ENCODE measurements at places on chromosomes 7 and 10. TPM values are rescaled to one million over a fixed set of nuclear protein-coding genes. Genes with fewer than 3 reads are reported as not detected.
A peak's percentile ranks its signal among the peaks of the same experiment; 100 is the strongest.

- no peak overlapping the region for H3K4me3 ChIP-seq
- no peaks in the 10 kb centered on the region for H3K4me1 ChIP-seq
- H3K36me3 ChIP-seq = no peaks in the 10 kb centered on the region
Observed at GRCh38 chr7:124192885-124193284, 160.0 kb upstream of the TMEM229A start.

- DNase-seq = no peak
- H3K36me3 ChIP-seq = peaks cover 8% of the 10 kb centered on the region
- peak overlapping the region; percentile 100 for H3K27ac ChIP-seq
Observed at GRCh38 chr10:93436591-93437085, 45.5 kb downstream of the MYOF start.

GRCh38 chr10:49711481-49711880, 32.0 kb downstream of the C10orf53 start:
- DNase-seq = no peak
- H3K4me1 ChIP-seq = no peaks in the 10 kb centered on the region
- no peak overlapping the region for H3K27ac ChIP-seq
- peaks cover 13% of the 10 kb centered on the region for H3K27me3 ChIP-seq
- no peaks in the 10 kb centered on the region for H3K36me3 ChIP-seq

GRCh38 chr10:70192326-70192968, 22.1 kb upstream of the SAR1A start:
- H3K4me3 ChIP-seq = no peak overlapping the region
- H3K36me3 ChIP-seq = peaks cover under 1% of the 10 kb centered on the region
- H3K27ac ChIP-seq = peak overlapping the region; percentile 75
- no peaks in the 10 kb centered on the region for H3K27me3 ChIP-seq
- H3K4me1 ChIP-seq = peaks cover 42% of the 10 kb centered on the region

GRCh38 chr10:131722121-131722520, 178.7 kb upstream of the PPP2R2D start:
- DNase-seq = no peak
- H3K27ac ChIP-seq = no peak overlapping the region
- no peaks in the 10 kb centered on the region for H3K27me3 ChIP-seq
- H3K36me3 ChIP-seq = no peaks in the 10 kb centered on the region
- no peak overlapping the region for H3K4me3 ChIP-seq

PRKAR2B gene
- total RNA-seq = 0.87 TPM

- no peaks in the 10 kb centered on the region for H3K36me3 ChIP-seq
- no peak for DNase-seq
- peak overlapping the region; percentile 92 for H3K27ac ChIP-seq
- no peak overlapping the region for H3K4me3 ChIP-seq
Observed at GRCh38 chr7:112086496-112087254, 119.5 kb downstream of the DOCK4 start.

Measured in chondrocyte (in vitro differentiated cells).